ENCODE measurements at places on chromosomes 7 and 10.

DNA sequence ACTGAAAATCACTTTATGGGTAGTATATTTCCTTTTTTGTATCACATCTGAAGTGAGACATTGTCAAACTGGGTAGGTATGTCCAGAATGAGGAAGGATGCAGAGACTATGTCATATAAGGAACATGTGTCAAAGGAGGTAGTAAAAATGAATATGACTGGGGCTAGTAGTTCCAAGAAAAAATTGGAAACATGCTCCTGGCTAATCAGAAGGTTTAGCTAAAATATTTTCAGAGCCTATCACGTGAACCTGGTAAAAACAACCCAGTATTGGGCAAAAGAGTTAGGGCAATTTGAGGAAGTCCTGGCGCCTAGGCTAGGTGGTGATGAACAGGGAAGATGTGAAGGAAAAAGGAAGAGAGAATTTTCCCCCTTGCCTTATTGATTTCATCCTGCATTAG is 26.4 kb downstream of the ENTPD1 start:
- no peak for DNase-seq

- no peak for DNase-seq
These were observed 97.0 kb upstream of the SVIL start for GRCh38 chr10:29731760-29732159.

- DNase-seq = no peak
These were observed 1.2 kb upstream of the ATAD1 start for GRCh38 chr10:87819289-87819585.

GRCh38 chr10:11823122-11823988 is at the start of gene PROSER2:
TSS of gene PROSER2 (plus strand) at chr10:11823356. CDS start at chr10:11852078, 28,722 bp downstream.
- peak; percentile 78 for DNase-seq

GRCh38 chr10:71941318-71941717 is 22.9 kb upstream of the CHST3 start:
- no peak for DNase-seq

GRCh38 chr10:74165530-74165901 is 14.5 kb downstream of the ADK start:
- DNase-seq = no peak
